Naive thymus-derived CD8-positive, alpha-beta T cell (primary cell): ENCODE measurements at places on chromosomes 2 and 18.
A peak's percentile ranks its signal among the peaks of the same experiment; 100 is the strongest.

DNA sequence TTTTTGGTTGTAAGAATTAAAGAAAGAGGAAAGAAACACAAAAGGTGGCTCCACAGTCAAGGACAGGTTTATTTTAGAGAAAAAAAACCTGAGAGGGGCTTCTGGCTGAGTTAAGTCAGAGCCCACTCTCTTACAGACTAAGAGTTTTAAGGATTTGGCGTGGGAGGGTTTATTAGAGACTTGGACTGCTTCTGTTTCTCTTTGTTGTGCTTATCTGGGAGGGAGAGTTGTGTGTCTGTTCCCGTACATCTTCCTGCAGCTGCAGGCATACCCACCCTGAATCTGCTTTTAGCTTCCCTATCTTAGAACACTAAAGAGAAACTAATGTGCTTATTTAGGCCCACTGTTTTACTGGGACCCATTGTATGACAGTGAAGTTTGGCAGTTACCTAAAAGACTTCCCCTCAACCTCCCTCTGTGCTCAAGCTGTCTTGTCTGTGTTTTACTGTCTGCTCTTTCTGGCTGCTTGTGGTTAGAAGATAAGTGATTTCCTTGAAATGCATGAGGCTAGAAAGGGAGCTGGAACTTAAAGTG, 2.7 kb downstream of the RSAD2 start:
- peaks cover 52% of the 10 kb centered on the region for H3K4me1 ChIP-seq
- no peaks in the 10 kb centered on the region for H3K27me3 ChIP-seq
- H3K4me3 ChIP-seq, result peak overlapping the region; percentile 81

DNA sequence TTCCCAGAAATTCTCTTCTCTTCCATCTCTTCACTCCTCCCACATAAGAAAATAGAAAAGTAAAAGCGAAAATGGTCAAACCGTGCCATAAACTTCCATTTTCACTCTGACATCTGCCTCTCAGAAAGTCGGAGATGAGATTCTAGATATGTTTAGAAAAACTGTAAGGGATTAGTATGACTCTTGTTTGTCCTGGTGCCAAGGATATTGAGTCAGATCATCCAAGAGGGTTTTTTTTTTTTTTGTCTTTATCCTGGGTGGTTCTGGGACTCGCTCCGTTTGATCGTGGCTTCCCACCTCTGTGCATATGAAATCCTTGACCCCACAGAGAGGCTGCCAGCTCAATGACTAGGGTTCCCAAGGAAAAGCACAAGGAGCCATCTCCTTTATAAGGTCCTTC, 17.3 kb downstream of the EN1 start:
- H3K4me3 ChIP-seq, result no peak overlapping the region
- H3K27ac ChIP-seq, result no peak overlapping the region
- DNase-seq, result no peak
- H3K4me1 ChIP-seq, result peaks cover 2% of the 10 kb centered on the region
- peaks cover 4% of the 10 kb centered on the region for H3K36me3 ChIP-seq

- no peak overlapping the region for H3K27ac ChIP-seq
- peaks cover 30% of the 10 kb centered on the region for H3K4me1 ChIP-seq
- no peak for DNase-seq
- peaks cover 63% of the 10 kb centered on the region for H3K36me3 ChIP-seq
These were observed 10.4 kb downstream of the ZNF512 start for GRCh38 chr2:27593240-27593639.

DNA sequence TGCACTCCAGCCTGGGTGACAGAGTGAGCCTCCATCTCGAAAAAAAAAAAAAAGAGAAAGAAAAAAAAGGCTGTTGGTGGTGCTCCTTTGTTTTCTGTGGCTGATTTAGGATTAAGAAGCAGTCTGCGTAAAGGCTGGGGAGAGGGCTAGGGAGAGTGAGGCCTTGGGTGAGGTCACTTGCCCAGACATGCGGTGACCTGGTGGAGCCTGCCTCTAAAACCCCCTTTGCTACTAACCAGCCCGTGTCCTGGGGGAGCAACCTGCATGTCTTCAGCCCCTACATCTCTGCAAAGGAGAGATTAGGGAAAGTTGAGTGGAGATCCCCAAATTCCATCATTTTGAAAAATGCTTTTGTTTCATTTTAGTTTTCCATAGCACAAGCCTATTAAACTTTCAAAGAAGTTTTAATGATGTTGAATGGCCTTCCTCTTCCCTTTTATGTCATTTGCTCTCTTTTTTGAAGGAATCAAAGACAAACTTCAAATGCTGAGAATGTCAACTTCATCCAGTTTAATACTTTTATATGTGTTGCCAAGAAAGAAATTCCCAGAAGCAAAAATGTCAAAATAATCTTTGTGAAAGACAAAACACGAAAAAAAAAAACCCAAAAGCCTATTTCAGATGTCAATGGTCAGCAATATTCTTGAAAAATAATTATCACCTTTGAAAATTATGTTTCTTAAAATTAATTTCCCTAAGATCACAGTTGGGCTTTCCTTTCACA, 38.9 kb upstream of the RALBP1 start:
- H3K4me3 ChIP-seq, result no peak overlapping the region
- peaks cover 6% of the 10 kb centered on the region for H3K27me3 ChIP-seq
- DNase-seq, result no peak
- H3K4me1 ChIP-seq, result peaks cover 15% of the 10 kb centered on the region
- H3K36me3 ChIP-seq, result no peaks in the 10 kb centered on the region

- no peak overlapping the region for H3K4me3 ChIP-seq
- no peak overlapping the region for H3K27ac ChIP-seq
- DNase-seq, result no peak
These were observed 18.9 kb upstream of the TMEM163 start for GRCh38 chr2:134737671-134738070.

GRCh38 chr2:853203-853870, 97.3 kb upstream of the SNTG2 start:
- H3K36me3 ChIP-seq, result no peaks in the 10 kb centered on the region
- H3K4me1 ChIP-seq, result peaks cover 19% of the 10 kb centered on the region
- H3K27me3 ChIP-seq, result peaks cover 4% of the 10 kb centered on the region
- H3K27ac ChIP-seq, result no peak overlapping the region
- DNase-seq, result no peak

GRCh38 chr2:60278906-60279305, 274.5 kb downstream of the BCL11A start:
- H3K36me3 ChIP-seq, result no peaks in the 10 kb centered on the region
- no peak overlapping the region for H3K27ac ChIP-seq
- DNase-seq, result no peak
- no peaks in the 10 kb centered on the region for H3K4me1 ChIP-seq
- no peaks in the 10 kb centered on the region for H3K27me3 ChIP-seq
- no peak overlapping the region for H3K4me3 ChIP-seq

DNA sequence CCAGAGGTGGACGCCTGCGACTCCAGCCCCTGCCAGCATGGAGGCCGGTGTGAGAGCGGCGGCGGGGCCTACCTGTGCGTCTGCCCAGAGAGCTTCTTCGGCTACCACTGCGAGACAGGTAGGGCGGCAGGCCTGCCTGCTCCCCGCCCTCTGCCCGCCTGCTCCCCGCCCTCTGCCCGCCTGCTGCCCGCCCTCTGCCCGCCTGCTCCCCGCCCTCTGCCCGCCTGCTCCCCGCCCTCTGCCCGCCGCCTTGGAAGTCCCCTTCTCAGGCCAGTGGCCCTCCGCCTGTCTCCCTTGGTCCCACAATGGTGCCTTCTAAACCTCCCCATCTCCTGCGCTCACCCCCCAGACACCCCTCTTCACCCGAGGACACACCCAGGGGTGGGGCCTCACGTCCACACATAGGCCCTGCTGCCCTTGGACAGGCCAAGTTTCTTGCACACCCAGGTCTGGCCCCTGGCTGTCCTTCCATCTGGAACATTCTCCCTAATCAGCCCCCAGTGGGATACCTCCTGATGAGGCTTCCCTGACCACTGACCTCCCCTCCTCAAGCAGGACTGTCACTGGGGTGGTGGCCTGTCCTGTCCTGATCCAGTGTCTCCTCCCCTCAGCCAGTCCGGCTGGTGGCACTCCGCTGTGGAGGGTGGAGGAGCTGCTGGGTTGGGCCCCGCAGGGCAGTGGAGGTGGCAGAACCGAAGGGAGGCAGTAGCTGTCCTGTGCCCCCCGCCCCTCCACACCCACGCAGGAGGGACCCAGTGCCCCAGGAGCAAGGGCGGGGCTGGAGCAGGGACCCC, 37.9 kb downstream of the MTERF4 start:
- H3K27me3 ChIP-seq, result no peaks in the 10 kb centered on the region
- peak overlapping the region; percentile 7 for H3K4me3 ChIP-seq
- H3K27ac ChIP-seq, result peak overlapping the region; percentile 75
- peak; percentile 46 for DNase-seq
